Activated CD8-positive, alpha-beta memory T cell treated with anti-CD3 and anti-CD28 coated beads for 1 hour (primary cell): ENCODE measurements at places on chromosomes 6 and 20.

DNA sequence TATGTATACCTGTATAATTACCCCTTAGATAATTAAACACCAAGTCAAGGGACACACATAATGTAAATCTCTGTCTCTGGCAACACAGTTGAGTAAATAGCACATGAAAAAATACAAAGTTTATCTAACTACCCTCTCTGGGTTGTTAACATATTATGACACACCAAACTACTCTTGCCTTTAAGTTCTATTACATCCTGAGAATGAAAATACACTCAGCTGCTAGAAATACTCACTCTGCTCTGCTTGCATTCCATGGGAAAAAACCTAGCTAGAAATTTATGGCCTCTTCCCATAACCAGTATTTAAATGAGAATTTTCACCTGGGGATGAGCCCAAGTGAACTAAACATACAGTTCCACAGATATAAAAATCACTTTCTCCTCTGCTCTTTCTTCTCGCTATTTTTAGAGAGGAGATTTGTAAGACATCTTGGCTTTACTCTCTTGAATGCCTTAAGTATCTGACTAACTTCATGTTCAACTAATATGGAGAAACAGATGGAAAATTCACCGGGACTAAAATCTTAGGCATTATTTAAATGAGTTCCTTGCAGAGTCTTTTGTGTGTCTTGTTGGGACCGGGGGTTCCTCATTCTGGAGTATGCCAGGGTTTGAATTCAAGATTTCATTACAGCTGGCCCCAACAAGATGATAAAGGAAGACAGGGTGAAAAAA lies 140.9 kb downstream of the GJA10 start:
- no peak for DNase-seq

DNA sequence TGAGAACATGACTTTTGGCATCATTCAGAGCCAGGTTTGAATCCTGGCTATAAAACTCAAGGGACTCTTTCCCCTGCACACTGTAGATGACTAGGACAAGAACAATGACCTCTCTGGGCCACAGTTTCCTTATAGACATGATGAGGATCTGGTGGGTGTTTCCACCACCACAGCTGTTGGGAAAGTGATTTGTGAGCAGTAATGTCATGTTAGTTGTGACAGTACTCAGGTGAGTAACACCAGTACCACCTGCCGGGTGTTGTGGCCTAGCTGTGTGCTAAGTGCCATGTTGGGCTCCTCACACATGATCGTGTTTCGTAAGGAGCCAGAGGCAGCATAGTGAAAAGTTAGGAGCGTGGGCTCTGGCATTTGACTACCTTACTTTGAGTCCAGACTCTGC lies 24.1 kb downstream of the HM13 start:
- no peak for DNase-seq

DNA sequence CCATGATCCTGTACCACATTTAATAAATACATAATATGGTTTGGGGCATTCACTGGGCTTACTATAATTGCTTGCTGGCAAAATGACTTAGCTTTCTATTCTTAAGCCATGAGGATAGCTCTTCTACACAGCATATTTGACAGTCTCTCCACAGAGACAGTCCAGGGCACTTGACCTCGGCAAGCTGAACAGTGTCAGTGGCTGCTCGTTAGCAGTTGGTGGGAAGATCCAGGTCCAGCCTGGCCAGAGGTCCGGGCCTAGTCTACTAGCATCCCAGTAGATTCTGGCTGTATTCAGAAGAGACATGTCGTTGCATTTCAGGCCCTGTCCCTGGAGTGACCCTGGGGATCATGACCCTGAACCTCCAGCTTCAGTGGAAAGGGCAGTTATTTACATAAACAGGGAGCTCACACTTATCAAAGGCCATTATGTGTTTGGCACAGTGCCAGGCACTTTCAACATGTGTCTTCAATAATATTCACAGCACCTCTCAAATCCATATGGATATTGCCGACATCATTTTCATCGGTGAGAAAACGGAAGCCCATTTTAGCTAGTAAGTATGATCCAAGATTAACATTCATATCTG lies 139.0 kb downstream of the IMPG1 start:
- DNase-seq, result no peak

DNA sequence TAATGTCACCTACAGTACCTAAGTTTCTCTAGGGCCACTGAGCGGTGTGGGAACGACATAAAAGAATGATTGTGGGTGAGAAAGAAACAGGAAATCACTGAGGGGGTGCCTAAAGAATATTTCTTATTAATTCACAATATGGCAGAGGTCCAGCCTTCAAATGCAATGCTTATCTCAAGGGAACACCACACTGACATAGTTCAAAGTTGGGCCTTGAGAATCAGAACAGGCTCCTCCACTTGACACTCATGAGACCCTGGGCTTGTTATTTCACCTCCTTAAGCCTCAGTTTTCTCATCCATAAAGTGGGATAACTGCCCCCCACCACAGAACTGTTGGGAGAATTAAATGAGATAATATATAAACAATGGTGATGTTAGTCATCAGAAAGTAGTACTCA lies 40.4 kb upstream of the ARHGAP18 start:
- DNase-seq, result no peak

DNA sequence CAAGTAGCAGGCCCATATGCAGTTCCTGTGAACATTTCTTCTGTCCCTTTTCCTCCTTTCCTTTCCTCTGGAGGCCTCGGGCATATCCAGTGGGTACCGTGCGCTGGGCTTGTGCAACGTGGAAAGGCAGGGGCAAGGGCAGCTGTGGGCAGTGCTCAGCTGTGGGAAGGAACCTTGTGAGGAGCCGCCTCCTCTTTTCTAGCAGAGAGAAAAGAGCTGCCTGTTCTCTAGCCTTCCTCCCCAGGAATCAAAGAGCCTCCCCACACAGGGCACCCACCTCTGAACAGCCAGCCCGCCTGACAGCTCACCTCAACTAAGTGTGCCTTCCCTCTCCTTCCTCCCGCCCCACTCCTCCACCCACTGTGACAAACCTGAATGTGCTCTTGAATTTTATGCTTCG lies 143.3 kb upstream of the HDDC2 start:
- no peak for DNase-seq

DNA sequence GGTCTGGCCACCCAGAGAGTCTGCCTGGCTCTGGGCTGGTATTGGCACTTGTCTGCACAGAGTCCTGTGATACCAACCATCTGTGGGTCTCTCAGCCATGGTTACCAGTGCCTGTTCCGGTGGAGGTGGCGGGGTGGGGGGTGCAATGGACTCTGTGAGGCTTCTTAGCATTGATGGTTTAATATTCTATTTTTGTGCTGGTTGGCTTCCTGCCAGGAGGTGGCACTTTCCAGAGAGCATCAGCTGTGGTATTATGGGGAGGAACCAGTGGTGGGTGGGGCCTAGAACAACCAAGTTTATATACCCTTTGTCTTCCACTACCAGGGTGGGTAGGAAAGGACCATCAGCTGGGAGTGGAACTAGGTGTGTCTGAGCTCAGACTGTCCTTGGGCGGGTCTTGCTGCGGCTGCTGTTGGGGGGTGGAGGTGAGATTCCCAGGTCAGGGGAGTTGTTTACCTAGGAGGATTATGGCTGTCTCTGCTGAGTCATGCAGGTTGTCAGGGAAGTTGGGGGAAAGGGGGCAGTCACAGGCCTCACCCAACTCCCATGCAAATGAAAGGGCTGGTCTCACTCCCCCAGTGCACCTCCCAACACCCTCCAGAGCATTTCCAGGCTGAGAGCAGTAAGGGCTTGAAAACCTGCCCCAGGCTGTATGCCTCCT lies 117.5 kb downstream of the FLRT3 start:
- DNase-seq, result no peak

- DNase-seq, result no peak
Observed at GRCh38 chr6:93423542-93423941, 4.2 kb upstream of the EPHA7 start.

GRCh38 chr20:44137266-44137801 lies 49.7 kb downstream of the JPH2 start:
- no peak for DNase-seq

- DNase-seq, result no peak
Observed at GRCh38 chr6:36545767-36546307, 1.4 kb downstream of the STK38 start.
